ENCODE measurements at places on chromosomes 7 and 10.

DNA sequence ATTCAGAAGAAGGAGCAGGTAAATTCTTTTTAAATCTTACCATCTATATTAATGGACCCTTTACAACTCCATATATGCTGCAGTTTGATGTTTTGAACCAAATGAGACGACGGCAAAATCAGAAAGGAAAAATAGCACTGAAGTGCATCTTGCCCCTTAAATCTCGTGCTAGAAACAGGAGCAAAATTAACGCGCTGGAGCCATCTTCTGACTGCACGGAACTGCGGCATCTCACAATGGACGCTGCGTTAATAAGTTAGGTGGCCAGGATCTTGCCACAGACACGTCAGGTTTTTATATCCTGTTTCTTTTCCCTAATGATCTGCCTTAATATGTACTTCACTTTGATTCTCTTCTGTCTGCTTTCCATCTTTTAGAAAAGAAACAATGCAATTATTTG is 354.5 kb downstream of the TFEC start:
- no peaks in the 10 kb centered on the region for H3K27me3 ChIP-seq
- no peak overlapping the region for H3K27ac ChIP-seq
- H3K4me3 ChIP-seq: no peak overlapping the region

DNA sequence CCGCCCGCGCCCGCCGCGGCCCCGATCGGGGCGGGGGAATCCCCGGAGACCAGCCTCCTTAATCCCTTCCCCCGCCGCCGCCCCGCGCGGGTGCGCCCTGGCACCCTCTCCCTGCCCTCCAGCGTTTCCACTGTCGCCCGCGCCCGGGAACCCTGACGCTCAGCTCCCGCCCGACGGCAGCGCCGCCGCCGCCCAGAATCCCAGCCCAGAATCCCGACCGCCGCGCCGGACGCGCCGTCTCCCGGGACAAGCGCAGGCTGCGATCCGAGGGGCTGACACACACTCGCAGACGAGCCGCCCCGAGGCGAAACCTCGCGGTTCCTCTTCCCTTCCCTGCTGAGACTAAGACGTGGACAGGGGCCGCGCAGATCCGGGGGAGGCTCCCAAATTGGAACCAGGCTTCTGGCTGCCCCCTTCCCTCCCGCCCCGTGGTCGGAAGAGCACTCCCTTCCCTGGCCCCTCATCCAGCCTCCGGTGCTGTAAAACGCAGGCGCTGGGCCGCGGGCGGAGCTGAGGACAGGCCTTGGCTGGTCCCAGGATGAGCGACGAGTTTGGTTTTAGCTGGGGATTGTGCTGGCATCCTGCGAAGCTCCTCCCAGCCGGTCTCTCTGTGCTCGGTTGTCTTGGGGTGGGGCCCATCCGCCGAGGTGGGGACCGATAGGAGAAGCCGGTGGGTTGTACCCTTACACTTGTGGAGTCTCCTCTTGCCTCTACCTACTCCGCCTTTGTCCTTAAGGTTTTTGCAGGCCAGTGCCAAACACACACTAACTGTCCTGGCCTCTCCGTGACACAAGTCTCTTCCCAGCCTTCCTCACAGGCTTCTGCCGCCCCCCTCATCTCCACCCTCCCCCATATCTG is 1.1 kb downstream of the MARVELD1 start:
- peak overlapping the region; percentile 97 for H3K27ac ChIP-seq
- peaks cover 2% of the 10 kb centered on the region for H3K27me3 ChIP-seq
- peaks cover 36% of the 10 kb centered on the region for H3K36me3 ChIP-seq
- DNase-seq: peak; percentile 85

DNA sequence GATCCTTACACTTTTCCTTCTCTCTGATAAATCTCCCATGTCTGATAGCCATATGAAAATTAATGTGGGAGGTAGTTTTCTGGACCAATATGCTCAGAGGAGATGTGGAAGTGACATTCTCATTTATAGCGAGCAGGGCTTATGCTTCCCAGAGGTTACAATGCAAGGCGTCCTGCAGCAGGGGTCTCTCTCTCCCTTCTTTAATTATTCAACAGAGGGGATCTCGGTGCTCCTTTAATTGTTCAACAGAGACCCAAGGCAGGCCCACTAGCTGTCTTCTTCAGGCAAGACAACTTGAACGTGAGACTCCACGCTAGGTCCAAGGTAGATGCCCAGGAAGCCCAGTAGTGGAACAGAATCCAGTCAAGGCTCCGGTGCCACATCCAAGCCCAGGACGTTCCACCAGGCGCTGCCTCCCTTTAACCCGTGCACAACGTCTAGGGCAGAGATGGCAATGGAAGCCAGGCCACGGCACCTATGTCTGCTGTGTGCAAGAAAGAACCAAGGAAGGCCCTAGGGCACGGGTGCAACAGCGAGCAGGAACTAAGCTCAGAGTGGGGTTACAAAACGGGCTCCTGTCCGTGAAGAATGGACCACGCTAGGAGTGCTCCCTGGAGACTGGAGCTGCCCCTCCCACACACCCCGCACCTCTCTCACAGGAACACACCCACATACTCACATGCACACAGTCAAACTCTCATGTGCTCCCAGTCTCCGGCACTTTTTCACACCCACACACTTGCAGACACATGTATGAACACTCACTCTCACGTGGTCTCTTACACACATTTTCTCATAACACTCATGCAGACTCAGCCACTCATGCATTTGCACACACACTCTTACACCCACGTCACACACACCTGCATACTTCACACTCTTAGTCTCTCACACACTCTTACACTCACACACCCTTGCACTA is 230.4 kb downstream of the TNS3 start:
- no peak for DNase-seq
- H3K4me3 ChIP-seq: no peak overlapping the region
- no peaks in the 10 kb centered on the region for H3K27me3 ChIP-seq
- no peaks in the 10 kb centered on the region for H3K4me1 ChIP-seq
- no peaks in the 10 kb centered on the region for H3K36me3 ChIP-seq

DNA sequence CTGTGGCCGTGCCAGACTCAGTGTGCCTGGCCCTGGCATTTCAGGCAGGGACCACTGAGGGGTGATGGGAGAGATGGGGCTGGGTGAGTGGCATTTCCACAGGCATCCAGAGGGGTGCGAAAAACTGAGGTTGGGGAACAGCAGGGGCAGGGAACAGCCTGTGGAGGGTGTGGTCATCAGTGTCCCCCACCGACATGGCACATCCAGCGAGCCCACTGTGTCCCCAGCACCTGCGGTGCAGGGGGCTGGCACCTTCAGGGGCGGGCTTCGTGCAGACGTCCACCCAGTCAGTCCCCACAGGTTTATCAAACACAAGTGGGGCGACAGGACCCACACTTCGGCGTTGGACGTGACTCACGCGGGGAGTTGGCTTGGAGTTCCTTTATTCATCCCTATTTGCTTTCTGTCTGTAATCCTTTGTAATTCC is 14.8 kb downstream of the CUX1 start:
- no peak for DNase-seq
- H3K4me1 ChIP-seq: no peaks in the 10 kb centered on the region
- peaks cover 13% of the 10 kb centered on the region for H3K36me3 ChIP-seq

GRCh38 chr7:44470135-44470479 is 20.4 kb downstream of the NUDCD3 start:
- H3K4me1 ChIP-seq: peaks cover 80% of the 10 kb centered on the region
- DNase-seq: no peak
- H3K27ac ChIP-seq: peak overlapping the region; percentile 64
- no peak overlapping the region for H3K4me3 ChIP-seq

GRCh38 chr7:69749994-69750393 is 151.7 kb downstream of the AUTS2 start:
- no peak overlapping the region for H3K4me3 ChIP-seq
- H3K27me3 ChIP-seq: no peaks in the 10 kb centered on the region
- DNase-seq: no peak

DNA sequence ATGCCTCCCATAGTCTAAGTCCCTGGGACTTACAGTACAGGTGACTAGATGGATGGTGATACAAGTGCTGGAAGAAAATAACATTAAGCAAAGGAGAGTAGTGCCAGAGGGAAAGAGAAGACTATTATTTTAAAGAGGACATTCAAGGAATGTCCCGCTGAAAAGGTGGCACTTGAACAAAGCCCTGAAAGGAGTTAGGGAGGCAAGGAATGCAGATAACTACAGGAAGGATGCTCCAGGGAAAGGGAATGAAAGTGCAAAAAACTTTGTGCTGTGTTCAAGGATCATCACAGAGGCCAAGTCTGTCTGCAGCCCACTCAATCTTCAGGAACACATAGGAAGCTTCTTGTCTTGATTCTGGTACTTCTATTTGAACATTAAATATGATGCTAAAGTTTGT is 14.9 kb downstream of the ANKMY2 start:
- peaks cover 17% of the 10 kb centered on the region for H3K36me3 ChIP-seq
- no peak for DNase-seq
- peaks cover 24% of the 10 kb centered on the region for H3K4me1 ChIP-seq
- no peaks in the 10 kb centered on the region for H3K27me3 ChIP-seq

- peaks cover 31% of the 10 kb centered on the region for H3K36me3 ChIP-seq
- H3K27ac ChIP-seq: peak overlapping the region; percentile 4
- DNase-seq: peak; percentile 54
- no peak overlapping the region for H3K4me3 ChIP-seq
Measured at GRCh38 chr7:29921404-29922010, 68.1 kb downstream of the SCRN1 start.

GRCh38 chr7:73824986-73825385 is 5.8 kb upstream of the CLDN4 start:
- H3K4me3 ChIP-seq: no peak overlapping the region
- no peak overlapping the region for H3K27ac ChIP-seq
- peaks cover 56% of the 10 kb centered on the region for H3K4me1 ChIP-seq

DNA sequence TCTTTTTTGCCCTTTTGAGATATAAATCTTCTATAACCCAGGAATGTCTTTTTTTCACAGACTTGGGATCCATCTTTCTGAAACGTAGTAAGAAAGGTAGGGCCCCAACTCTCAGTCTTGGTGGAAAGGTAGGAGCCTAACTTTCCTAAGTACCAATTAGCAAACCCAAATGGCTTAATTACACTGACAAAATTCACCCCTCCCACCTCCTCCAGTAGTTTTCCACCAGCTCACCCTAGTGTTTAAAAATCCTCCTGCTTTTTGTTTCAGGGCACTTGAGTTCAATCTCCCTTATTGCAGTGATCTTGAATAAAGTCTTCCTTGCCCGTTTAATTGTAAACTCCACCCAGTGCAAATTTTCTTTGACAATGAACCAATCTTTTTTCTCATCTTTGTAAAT is 600.0 kb downstream of the PHTF2 start:
- peaks cover under 1% of the 10 kb centered on the region for H3K36me3 ChIP-seq
- no peak overlapping the region for H3K27ac ChIP-seq
- peaks cover 48% of the 10 kb centered on the region for H3K4me1 ChIP-seq
- no peak overlapping the region for H3K4me3 ChIP-seq

- no peak overlapping the region for H3K4me3 ChIP-seq
- H3K36me3 ChIP-seq: no peaks in the 10 kb centered on the region
Measured at GRCh38 chr7:50160206-50160605, 67.2 kb upstream of the ZPBP start.

DNA sequence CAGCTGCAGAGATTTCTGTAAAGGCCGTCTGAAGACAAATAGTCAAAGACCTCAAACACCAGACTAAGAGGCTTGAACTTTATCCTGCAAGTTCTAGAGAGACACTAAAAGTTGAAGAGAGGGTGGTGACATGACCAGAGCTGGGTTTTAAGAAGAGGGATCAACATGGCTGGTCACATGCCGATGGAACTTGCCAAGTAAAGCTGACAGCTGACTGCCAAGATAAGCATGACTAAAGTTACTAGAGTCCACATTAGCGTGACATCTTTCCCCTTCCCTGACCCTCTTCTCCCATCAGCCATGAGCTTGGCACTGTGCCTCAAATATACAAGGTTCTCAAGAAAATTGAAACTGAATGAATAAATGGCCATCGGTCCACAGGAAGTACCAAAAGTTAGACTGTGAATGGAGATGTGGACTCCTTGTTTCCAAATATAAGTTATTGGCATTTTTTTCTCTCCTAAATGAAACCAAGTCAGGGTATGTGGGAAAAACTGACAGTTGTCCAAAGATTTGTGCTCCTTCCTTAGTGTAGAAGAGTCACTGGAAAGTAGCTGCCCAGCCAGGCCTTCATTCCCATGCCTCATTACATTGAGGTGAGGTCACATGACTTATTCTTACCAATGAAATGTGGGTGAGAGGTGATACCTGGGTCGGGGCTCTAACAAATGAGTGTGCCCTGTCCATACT is 24.5 kb downstream of the XPNPEP1 start:
- peaks cover 39% of the 10 kb centered on the region for H3K36me3 ChIP-seq
- H3K4me1 ChIP-seq: peaks cover 74% of the 10 kb centered on the region
- H3K27ac ChIP-seq: peak overlapping the region; percentile 71
- H3K27me3 ChIP-seq: no peaks in the 10 kb centered on the region

- no peak for DNase-seq
- H3K27me3 ChIP-seq: no peaks in the 10 kb centered on the region
- peak overlapping the region; percentile 80 for H3K27ac ChIP-seq
- no peaks in the 10 kb centered on the region for H3K36me3 ChIP-seq
- H3K4me3 ChIP-seq: peak overlapping the region; percentile 65
- peaks cover 81% of the 10 kb centered on the region for H3K4me1 ChIP-seq
Measured at GRCh38 chr10:88158526-88159122, 295.2 kb downstream of the PTEN start.

- no peaks in the 10 kb centered on the region for H3K36me3 ChIP-seq
- no peak for DNase-seq
- no peaks in the 10 kb centered on the region for H3K27me3 ChIP-seq
- no peaks in the 10 kb centered on the region for H3K4me1 ChIP-seq
Measured at GRCh38 chr7:3408814-3409595, 108.0 kb downstream of the SDK1 start.

DNA sequence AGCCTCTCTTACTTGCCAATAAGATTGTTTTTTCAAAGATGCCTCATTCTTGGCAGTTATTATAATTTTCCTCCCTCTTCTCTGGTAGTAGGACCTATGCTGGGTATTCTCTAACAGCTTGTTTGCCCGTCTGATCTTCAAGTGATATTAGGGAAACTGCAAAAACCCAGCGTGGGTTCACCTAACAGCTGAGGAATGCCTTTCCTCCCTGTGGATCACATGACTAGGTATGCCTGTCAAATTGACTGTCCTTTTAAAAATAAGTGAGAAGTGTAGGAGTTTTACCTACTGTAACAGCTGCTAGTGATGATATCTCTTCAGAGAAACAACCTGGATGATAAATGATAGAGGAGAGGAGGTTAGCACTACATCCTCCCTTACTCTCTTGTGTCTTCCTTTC is 22.0 kb downstream of the HECTD2 start:
- H3K4me1 ChIP-seq: peaks cover 16% of the 10 kb centered on the region
- H3K36me3 ChIP-seq: peaks cover 5% of the 10 kb centered on the region
- DNase-seq: no peak
- no peak overlapping the region for H3K4me3 ChIP-seq
- no peaks in the 10 kb centered on the region for H3K27me3 ChIP-seq
- no peak overlapping the region for H3K27ac ChIP-seq

DNA sequence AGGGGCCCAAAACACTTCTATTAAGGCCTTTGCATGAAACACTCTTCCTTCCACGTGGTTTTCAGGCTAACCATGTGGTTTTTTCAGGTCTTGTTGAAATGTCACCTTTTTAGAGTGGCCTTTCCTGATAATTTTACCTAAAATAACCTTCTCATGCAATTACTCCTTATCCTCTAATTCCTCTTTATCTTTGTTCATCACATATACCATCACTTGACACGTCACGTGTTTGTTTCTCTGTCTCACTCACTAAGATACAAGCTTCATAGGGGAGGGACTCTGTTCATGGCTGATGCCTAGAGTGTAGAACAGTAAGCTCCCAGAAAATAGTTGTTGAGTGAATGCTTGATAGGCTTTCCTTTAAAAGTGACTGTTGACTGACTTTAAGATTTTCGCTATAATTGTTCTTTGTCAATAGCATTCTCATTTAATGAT is 63.7 kb downstream of the ST7 start:
- H3K4me3 ChIP-seq: no peak overlapping the region
- DNase-seq: no peak
- no peak overlapping the region for H3K27ac ChIP-seq
- no peaks in the 10 kb centered on the region for H3K4me1 ChIP-seq
